ENCODE measurements at places on chromosomes 16 and 17.
A peak's percentile ranks its signal among the peaks of the same experiment; 100 is the strongest.

DNA sequence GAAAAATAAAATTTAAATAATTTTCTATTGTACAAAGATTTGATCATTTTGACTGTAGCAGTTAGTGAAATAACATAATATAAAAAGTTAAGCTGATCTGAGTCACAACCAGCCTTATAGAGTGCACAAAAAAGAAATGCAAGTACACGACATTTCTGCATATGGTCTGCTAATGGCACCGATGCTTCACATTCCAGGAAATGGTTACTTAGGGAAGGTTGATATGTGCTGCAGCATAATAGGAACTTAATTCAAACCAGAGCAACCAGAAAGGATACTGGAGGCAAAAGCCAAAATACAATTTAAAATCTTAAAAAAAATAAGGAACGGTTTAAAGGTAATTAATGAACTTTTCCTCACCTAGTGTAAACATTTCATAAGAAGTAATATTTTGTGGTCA, 10.0 kb upstream of the CFDP1 start:
- DNase-seq: no peak

DNA sequence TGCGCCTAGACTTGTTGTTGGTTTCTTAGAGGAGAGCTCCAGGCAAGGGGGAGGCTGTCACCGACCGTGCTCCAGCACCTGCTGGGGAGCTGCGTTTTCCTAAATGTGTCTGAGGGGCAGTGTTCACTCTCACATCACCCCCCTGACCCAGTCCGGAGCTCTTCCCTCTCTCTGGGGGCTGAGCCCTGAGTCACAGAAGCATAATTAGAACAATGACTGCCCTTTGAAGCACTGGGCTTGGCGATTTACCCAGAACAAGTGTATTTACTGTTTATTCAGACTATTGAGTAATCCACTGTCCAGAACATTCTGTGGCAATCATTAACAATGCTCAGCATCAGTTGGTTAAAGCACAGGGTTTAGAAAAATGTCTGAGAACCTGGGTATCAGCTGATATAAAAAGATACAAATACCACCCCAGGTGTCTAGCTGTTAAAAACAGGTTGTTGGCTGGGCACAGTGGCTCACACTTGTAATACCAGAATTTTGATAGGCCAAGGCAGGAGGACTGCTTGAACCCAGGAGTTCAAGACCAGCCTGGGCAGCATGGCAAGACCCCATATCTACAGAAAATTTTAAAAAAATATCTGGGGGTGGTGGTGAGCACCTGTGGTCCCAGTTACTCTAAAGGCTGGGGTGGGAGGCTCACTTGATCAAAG, 8.1 kb downstream of the CES4A start:
- no peak for DNase-seq

GRCh38 chr16:84648595-84649510, 542 bp downstream of the KLHL36 start:
- DNase-seq: no peak

- DNase-seq: no peak
Measured at GRCh38 chr16:88783391-88784073, 1.5 kb downstream of the PIEZO1 start.

- DNase-seq: no peak
Measured at GRCh38 chr16:1979271-1980029, 1.8 kb downstream of the NOXO1 start.

DNA sequence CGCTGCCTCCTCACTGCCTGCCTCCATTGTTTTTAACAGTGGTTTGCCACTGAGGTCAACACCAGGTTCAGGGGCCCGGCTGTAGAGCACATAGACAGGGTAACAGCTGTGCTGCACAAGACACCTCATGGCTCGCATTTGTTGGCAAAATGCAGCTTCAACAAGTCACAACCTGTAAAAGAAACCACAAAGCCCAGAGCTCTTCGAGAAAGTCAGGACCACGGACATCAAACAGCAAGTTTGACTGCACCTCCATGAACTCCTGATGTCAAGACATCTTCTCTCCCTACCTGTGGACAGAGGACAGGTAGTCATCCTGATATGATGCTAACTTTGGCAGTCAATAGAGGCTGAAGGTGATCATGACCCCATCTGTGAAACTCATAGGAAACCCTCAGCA, 142.4 kb upstream of the SOX9 start:
- DNase-seq: no peak

DNA sequence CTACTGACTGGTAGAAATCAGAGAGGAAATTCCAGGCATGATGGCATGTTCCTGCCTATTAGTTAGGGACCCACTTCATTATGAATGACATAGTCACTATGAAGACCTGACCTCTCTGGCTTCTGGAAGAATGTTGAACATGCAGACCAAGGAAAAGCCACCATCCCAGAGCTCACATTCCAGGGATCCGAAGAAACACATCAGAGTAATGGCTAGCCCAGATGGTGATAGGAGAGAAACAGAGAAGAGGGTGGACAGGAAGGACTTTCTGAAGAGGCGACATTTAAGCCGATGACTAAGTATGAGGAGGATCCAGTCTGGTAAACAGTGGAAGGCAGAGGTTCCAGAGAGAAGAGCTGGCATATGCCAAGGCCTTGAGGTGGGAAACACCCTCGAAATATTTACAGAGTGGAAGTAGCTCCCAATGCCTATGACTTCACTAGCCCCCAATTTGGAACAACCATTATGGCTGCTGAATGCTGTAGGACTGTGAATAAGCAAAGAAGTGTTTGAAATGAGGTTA, 216.2 kb downstream of the RBFOX1 start:
- no peak for DNase-seq

GRCh38 chr16:56042416-56042815, 148.9 kb upstream of the GNAO1 start:
- no peak for DNase-seq

DNA sequence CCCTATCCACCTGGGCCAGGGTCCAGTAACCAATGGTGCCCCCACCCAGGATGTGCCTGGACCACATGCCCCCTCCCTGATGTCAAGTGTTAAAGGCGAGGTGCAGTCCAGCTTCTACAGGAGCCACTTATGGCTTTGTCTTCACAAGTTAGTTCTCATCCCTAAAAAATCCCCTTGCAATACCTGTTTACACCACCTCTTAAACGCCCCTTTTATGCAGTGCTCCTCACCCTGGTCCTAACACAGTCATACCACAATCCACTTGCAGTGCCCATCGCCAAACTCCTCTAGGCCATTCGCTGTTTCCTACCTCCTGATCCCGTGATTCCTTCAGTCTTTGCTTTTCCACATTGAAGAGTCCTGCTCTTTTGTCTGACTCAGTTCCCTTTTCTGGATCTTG, 7.1 kb downstream of the GLYR1 start:
- no peak for DNase-seq

- no peak for DNase-seq
Measured at GRCh38 chr17:62819511-62820221, 11.6 kb upstream of the MARCHF10 start.

GRCh38 chr16:29891525-29892457, 7.6 kb downstream of the SEZ6L2 start:
- DNase-seq: no peak

GRCh38 chr17:65626451-65626850, 65.0 kb upstream of the AXIN2 start:
- DNase-seq: no peak

- DNase-seq: no peak
Measured at GRCh38 chr16:66574081-66574480, 5.2 kb upstream of the CMTM2 start.

GRCh38 chr16:83443972-83444371, 363.8 kb upstream of the HSBP1 start:
- DNase-seq: no peak

DNA sequence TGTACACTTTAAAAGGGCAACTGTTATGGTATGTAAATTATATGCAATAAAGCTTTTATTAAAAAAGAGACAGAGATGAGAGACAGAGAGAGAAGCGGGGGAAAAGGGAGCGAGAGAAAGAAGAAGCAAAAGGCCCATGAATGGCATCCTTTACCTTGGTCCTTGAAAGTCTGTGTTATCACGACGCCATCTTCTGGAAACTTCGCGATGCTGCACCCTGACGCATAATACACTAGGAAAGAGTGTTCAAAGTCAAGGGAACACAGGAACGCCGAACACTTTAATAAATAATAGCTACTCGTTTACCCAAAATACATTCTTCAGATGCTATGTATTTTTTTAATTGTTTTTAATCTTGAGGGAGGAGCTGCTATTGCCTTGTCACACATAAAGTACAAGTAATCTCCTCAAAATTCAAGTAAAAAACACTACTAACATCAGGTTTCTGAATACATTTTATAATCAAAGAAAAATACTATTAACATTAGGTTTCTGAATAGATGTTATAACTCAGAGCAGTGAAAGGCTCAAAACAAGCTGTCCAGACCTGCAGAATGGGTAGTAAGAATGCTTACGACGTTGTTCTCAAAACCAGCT, 23.0 kb upstream of the SLC38A8 start:
- DNase-seq: peak; percentile 27

GRCh38 chr16:87077750-87078127, 239.5 kb downstream of the C16orf95 start:
- DNase-seq: no peak

- DNase-seq: no peak
Measured at GRCh38 chr16:30139583-30140481, 16.8 kb upstream of the MAPK3 start.

DNA sequence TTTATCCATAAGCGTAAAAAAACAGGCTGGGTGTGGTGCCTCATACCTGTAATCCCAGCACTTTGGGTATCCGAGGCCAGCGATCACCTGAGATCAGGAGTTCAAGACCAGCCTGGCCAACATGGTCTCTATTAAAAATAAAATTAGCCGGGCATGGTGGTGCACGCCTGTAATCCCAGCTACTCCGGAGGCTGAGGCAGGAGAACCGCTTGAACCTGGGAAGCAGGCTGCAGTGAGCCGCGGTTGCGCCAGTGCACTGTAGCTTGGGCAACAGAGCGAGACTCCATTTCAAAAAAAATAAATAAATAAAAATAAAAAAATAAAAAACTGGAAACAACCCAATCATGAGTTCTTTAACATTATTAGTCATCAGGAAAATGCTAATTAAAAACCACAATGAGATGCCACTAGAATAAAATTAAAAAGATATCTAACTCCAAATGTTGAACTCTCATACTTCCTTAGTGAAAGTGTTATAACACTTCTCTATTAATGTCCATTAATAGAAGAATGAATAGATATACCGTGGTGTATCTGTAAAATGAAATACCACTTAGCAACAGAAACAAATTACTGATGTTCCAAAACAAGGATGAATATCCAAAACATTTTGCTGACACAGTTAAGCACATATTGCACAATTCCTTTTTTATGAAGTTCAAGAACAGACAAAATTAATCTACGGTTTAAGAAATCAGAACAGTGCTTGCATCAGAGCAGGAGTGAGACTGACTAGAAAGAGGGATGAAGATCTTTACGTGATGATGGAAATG, 13.1 kb downstream of the MPHOSPH6 start:
- DNase-seq: no peak

DNA sequence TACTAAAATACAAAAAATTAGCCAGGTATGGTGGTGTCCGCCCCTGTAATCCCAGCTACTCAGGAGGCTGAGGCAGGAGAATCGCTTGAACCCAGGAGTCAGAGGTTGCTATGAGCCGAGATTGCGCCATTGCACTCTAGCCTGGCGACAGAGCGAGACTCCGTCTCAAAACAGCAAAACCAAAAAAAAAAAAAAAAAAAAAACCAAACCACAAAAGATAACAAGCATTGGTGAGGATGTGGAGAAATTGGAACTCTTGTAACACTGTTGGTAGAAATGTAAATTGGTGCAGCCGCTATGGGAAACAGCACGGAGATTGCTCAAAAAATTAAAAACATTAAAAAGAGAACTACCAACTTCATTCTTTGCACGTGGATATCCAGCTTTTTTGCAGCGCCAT, 119.4 kb downstream of the OR1D5 start:
- DNase-seq: no peak
